ENCODE measurements at places on chromosomes 7 and 10.

DNA sequence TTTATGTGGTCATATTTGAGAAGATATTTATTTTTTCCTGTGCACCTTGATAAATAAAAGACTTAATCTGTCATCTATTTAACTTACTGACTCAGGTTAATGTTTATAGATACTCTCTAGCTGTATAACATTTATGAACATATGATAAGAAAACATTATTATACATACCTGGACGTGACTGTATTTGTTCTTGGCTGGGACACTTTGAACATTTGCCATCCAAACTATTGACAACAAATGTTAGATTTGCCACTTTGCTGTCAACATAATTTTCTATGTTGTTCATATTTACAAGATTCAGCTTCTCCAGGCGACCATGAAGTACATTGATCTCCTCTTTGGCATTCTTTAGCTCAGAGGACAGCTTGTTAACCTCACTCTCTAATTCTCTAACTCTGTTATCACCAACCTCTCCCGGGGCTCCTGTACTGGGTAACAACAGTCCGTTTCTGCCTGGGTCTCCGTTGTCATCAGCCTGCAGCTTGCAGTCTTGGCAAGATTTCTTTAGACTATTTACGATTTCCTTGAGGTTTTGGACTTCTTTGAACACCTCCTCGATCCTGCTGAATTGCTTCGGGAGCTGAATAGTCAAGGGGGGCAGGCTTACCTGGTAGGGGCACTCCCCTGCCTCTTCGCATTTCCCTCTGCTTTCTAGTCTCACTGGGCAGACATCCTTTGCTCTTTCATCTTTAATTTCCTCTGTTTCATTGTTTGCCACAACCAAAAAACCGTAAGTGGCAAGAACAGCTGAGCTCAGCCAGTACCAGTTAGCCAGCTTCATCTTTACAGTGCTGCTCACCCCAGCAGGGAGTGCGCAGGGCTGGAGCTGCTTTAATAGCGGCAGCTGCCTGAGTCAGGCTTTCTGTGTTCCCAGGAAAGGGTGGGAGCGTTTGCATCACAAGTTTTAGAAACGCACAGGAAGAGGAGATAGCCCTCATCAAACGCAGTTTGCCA lies at the start of gene FGL2:
FGL2 (minus strand) TSS at position 807 of the 954 bp plus-strand sequence; CDS start at position 781, 26 bp downstream.
- DNase-seq = no peak

GRCh38 chr7:96729820-96730219 lies 20.2 kb upstream of the SEM1 start:
- no peak for DNase-seq

- DNase-seq = no peak
These were observed 59.1 kb downstream of the JAZF1 start for GRCh38 chr7:28121496-28121895.

DNA sequence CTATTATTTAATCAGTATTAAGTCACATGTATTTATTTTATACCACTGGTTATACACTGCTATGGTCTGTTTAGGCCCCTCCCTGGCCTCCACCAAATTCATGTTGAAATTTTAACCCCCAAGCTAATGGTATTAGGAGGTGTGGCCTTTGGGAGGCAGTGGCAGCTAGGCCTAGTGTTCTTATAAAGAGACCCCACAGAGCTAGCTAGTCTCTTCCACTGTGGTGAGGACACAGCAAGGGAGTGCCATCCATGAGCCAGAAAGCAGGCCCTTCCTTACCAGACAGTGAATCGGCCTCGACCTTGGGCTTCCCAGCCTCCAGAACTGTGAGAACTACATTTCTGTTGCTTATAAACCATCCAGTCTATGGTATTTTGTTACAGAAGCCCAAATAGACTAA lies 28.7 kb downstream of the RBM48 start:
- DNase-seq = no peak

DNA sequence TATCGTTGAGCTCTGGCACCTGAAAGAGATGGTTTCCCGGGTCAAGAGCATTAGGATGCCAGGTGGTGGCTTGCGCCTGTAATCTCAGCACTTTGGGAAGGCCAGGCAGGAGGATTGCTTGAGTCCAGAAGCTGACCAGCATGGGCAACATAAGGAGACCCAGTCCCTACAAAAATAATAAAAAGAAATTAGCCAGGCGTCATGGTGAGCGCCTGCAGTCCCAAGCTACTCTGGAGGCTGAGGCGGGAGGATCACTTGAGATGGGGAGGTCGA lies 6.1 kb upstream of the KCP start:
- no peak for DNase-seq

- no peak for DNase-seq
These were observed 63.4 kb downstream of the VAX1 start for GRCh38 chr10:117074621-117075020.

GRCh38 chr10:102802920-102803534 lies 34.2 kb downstream of the CYP17A1 start:
- no peak for DNase-seq

GRCh38 chr10:1462032-1462431 lies 275.3 kb downstream of the ADARB2 start:
- DNase-seq = no peak

DNA sequence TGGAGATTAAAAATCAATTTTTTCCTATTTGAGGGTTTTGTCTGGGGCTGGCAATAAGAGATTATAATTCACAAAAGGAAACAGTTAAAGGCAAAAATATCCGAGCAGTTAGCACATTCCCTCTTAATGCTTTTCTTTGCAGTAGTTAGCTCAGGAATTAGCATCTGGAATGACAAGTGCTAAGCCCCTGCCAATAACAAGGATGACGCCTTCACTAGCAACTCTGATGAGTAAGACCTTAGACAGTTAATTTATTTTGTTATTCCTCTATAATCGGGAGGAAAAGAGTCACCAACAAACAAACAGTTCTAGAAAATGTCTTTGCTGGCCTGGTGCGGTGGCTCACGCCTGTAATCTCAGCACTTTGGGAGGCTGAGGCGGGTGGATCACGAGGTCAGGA lies 151.3 kb downstream of the TRIL start:
- no peak for DNase-seq

- no peak for DNase-seq
These were observed 584.6 kb downstream of the CNTNAP2 start for GRCh38 chr7:146701166-146701565.

DNA sequence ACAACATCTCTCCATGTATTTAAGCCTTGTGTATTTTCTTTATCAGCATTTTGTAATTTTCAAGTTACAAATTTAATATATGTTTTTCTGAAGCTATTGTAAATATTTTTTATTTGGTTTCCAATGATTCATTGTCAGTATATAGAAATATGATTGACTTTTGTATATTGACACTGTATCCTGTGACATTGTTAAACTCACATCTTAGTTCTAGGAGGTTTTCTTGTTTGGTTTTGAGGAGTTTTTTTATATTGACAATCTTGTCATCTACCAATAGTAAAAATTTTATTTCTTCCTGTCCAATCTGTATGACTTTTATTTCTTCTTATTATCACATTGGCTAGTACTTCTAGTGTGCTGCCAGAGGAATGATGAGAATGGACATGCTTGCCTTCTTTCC lies 393.7 kb downstream of the GPAM start:
- DNase-seq = no peak

- DNase-seq = no peak
These were observed 18.3 kb upstream of the FAM3C start for GRCh38 chr7:121414436-121414835.

GRCh38 chr10:99720387-99720786 lies 11.5 kb downstream of the COX15 start:
- no peak for DNase-seq

DNA sequence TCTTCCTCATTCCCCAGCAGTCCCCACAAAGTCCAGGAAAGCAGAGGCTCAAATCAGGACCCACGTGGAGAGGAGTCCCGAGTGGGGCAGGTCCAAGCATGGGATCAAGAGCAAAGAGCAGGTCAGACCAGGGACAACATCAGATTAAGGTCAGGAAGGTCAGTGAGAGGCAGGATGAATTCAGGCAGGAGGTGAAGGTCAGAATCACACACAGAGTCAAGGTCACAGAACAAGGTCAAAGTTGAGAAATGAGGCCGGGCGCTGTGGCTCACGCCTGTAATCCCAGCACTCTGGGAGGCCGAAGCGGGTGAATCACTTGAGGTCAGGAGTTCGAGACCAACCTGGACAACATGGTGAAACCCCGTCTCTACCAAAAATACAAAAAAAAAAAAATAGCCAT lies 2.3 kb downstream of the MYL10 start:
- no peak for DNase-seq

DNA sequence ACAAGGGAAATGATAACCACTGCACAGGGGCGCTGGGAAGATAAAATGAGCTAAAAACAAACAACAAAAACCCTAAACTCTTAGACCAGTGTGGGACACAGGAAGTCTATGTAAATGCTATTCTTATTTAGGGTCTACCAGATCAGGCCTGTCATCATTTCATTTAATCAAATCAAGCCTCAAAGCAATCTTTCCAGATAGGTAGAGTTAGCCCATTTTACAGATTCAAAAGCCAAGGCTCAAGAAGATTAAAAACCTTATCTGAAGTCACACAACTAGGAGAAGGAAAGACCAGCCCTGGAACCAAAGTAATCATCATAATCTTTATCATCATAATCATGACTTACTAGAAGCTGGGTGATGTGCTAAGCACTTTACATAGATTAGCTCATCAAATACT lies 4.7 kb downstream of the NOD1 start:
- no peak for DNase-seq

DNA sequence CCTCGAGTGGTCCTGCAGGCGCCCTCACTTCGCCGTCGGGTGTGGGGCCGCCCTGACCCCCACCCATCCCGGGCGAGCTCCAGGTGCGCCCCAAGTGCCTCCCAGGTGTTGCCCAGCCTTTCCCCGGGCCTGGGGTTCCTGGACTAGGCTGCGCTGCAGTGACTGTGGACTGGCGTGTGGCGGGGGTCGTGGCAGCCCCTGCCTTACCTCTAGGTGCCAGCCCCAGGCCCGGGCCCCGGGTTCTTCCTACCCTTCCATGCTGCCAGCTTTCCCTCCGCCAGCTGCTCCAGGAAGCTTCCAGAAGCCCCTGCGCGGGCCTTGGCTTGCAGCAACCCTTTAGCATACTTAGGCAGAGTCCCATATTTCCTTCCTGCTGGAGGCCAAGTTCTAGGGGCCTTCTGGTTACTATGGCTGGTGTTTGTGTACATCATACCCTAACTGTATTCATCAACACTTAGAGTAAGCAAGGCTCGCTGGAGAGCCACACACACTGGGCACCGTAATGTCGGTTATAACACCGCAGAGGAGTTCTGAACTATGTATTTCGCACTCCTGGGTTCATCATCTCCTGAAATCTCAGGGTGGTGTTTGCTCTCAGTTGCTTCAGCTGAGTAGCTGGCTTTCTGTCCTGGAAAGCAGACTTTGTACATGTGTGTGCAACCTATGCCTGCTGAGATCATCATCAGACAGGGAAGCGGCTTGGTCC lies 471 bp downstream of the MGMT start:
- no peak for DNase-seq

DNA sequence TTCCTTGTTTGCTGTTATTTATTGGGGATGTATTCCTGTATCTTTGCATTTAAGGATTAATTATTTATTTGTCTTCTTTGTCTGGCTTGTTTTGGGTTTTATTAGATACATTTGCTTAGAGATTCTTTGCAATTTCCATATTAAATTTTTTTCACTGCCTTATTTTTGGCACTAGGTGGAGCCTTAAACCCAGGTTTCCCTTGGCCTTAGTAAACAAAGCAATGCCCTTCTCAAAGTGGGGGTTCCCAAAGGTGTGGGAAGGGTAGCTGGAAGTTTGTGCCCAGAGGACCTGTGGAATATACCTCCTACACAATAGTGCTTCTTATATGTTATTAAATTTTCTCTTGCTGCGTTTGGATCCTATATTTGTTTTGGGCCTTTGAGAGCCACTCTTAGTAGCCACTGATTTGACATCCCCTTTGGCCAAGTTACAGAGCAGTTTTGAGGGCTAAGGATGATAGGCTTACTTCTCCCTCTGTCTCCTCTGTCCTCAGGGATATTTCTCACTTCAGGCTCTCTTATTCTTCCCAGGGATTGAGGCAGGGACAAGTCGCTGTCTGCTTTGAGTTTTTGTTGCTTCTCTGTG lies 162.3 kb downstream of the ITGB1 start:
- DNase-seq = no peak

DNA sequence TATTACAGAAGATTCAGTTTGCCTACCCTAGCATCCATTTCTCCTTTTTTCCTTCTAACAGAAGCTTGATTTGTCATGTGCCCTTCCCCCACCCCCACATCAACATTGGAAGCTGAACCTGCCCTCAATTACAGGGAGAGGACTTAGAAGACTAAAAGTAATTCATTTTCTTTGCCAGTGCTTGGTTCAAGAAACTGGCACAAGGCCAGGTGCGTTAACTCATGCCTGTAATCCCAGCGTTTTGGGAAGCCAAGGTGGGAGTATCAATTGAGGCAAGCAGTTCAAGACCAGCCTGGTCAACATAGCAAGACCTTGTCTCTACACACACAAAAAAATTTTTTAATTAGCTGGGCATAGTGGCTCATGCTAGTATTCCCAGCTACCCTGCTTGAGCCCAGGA lies 32.6 kb downstream of the CCNJ start:
- no peak for DNase-seq

DNA sequence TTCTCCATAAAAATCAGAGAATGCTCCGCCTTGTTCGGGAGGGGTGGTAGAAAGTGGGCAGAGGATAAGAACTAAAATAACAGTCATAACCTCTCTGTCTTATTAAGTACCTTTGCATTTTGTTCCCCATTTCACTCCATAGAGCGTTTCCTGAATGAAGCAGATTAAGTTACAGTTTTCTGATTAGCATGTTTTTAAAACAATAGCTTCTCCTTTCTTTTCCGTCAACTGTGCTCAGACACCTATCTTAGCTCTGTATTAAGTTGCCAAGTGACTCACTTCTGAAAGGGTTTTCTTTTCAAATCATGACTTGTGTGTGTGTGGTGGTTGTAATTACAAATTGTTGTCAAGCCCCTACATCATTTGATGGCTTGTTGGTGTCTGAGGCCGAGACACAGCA lies 1.4 kb downstream of the HABP2 start:
- DNase-seq = no peak

DNA sequence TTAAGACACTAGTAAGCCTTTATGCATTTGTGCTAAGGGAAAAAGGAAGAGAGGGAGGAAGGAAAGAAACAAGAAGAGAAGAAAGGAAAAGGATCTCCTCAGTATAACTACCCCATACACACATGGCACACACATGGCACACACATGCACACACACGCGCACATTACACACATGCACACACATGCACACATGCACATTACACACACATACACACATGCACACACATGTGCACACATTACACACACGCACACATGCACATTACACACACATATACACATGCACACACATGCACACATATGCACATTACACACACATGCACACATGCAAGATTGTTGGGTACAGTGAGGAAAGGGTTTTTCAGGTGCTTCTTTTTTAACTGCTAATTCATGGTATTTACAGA lies 311.2 kb downstream of the SKIDA1 start:
- no peak for DNase-seq

DNA sequence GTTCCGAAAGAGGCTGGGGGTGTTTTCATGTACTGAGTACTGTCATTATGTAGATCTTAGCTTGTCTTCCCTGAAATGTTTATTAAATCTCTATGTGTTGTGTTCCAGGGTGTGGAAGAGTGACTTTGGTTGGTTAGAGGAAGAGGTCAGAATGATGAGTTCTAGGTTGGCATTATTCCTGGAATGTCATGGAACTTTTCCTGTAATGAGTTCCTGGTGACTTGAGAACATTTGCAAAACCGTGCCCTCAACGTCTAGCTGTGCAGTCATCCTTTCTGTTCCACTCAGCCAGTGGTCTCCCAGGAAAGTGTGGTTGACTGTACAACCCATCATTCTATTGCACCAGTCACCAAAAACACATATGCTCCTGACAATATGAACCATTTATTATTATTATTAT lies 129.6 kb downstream of the BICC1 start:
- no peak for DNase-seq

Measured in activated CD4-positive, CD25-positive, alpha-beta regulatory T cell (primary cell).